Fibroblast of lung (primary cell): ENCODE measurements at places on chromosomes 7 and 10. TPM values are rescaled to one million over a fixed set of nuclear protein-coding genes. Genes with fewer than 3 reads are reported as not detected.

DNA sequence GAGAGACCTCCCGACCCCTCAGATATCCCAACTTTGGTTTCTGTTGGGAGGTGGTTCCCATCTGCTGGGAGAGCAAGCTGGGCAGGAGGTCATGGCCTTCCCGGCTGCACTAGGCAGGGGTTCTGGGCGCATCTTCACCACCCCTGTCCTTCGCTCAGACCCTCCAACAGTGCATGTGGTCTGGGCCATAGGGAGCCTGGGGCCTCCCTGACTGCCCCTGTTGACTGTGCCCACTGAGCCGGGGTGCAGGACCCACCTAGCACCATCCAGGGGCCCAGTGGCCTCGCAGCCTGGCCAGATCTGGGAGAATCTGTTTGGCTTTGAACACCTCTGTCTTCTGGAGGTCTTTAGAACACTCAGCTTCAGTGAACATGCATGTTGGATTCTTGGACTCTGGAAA, 18.7 kb upstream of the INMT start:
- no peak for DNase-seq

- DNase-seq = no peak
Measured at GRCh38 chr10:47159361-47160260, 140.4 kb upstream of the GDF10 start.

DNA sequence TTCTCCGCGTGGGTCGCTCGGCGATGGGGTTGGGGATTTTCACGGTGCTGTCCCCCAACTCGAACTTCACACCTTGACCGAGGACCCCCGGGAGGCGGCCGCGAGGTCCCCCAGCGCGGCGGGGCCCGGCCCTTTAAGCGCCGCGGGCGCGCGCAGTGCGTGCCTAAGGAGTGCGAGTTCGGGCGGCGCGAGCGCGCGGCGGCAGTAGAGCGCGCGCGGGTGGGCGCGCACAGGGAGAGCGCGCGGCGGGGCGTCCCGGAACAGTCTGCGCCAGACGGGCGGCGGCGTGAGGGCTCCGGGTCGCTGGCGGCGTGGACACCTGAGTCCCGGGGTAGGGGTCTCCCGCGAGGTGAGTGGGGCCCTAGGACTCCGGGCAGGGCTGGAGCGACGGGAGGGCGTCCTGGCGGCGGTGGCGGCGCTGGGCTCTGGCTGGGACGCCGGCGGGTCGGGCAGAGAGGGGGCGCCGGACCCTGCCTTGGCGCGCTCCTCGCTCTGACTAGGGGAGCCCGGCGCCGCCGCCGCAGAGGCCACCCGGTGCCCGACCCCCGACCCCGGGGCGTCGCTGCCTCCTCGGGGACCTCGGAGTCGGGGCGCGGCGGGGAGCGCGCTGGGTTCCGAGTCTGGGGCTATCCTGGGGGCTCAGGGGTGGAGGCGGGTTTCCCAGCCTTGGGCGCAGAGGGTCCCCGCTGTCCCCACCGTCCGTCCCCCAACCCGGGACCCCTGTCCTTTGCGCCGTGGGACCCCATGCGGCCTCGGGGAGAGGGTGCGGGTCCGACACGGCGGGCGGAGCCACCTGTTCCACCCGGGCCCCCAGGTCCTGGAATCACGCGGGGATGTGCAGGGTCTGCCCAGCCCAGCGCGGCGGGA, at the start of gene PROSER2:
Gene PROSER2, plus strand, starts transcription at position 235 of the 867 bp plus-strand sequence. CDS start 28,722 bp downstream, outside the sequence.
- DNase-seq = peak; percentile 55

- DNase-seq = no peak
Measured at GRCh38 chr10:29559996-29560395, 74.8 kb downstream of the SVIL start.

The TRIM50 gene
- not detected in 2 replicates for polyA plus RNA-seq
